ENCODE measurements at places on chromosomes 7 and 10.

- DNase-seq, result no peak
These were observed 2.2 kb upstream of the CCNJ start for GRCh38 chr10:96041146-96041545.

DNA sequence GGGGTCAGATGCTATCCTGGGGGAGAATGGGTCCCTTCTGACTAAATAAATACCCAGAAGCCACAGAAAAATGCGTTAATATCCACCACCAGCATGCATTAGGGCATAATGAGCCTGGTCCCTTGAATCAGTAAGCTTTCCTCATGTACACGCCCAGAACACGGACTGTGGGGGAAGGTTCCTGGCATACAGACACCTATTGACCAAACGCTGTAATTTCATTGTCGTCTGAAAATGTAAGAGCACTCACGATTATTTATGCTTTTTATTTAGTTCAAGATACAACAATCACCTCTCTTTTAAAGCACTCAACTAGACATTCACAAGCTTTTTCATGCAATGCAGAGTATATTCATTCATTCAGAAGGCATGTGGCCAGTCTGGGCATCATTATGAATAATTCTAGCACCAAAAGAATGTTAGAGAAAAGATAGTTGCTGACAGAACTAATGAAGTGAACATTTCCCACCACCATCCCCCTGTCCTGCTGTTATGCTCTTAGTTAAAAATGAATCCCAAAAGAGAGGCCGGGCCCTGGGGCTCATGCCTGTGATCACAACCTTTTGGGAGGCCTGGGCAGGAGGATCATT, 101.0 kb downstream of the SVIL start:
- no peak for DNase-seq

- DNase-seq, result no peak
These were observed 30.2 kb upstream of the GJD4 start for GRCh38 chr10:35574924-35575352.

GRCh38 chr10:75904499-75905283, 473.3 kb downstream of the LRMDA start:
- DNase-seq, result no peak

- no peak for DNase-seq
These were observed 289.6 kb downstream of the SDHAF3 start for GRCh38 chr7:97407106-97407505.

All from NCI-H2029 (cell line).